Activated CD4-positive, alpha-beta T cell treated with anti-CD3 and anti-CD28 coated beads for 4 hours (primary cell): ENCODE measurements at places on chromosomes 13 and 19.

DNA sequence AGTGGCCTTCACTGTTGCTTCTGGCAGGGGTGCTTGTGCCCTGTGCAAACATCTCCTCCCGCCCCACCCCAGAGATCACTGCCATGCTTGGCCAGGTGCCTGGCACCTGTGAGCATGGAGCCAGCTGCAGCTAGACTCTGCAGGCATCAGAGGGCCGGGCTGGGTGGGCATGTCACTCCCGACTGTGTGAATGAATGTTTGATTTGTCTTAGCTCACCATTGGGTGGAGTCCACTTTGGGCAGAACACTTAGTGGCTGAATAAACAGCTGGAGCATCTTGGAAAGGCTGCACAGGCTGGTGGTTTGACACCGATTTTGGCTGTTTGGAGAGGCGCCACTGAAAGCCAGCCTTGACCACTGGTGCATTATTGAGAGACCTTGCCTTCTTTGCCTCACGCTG lies 267.3 kb downstream of the DLEU7 start:
- DNase-seq: no peak

DNA sequence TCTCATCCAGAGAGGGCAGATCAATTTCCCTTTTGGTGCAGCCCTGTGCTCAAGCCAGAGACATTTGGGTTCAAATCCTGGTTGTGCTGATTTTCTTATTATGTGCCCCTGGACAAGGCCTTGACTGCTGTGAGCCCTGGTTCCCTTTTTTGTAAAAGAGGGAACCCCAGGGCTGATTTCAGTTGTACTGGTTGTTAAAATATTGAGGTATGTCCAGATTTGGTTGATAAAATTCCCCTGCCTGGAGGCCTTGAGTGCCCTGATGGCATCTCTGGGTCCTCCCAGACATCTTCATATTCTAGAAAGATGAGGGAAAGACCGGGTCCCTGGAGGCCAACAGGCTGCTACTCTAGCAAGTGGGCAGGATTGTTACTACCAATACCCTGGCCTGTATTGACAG lies 14.4 kb upstream of the PLAUR start:
- no peak for DNase-seq

DNA sequence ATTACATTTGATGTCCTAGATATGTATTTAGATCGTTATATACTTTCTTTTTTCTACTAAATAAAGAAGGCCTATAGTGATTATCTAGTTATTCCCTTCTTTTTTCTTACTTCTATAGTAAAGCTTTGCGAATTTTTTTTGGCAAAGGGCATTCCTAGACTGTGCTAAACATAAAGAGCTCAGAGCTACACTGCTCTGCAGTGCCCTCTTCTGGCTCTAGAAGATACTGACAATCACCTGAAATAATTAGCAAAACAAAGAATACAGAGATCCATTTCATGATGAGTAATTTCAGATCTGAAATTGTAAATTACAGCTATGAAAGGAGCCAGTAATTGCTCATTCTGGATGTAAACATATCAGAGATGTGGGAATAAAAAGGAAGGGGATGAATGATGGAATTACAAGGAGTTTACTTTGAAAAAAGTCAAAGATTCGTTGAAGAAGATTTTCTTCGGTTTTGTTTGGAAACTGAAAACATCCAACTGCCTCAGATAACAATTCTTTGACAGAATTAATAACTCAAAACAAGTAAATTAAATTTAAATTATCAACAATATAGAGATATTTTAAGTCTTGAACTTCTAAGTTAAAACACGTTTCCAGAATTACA lies 288.5 kb downstream of the NALCN start:
- DNase-seq: peak; percentile 12

DNA sequence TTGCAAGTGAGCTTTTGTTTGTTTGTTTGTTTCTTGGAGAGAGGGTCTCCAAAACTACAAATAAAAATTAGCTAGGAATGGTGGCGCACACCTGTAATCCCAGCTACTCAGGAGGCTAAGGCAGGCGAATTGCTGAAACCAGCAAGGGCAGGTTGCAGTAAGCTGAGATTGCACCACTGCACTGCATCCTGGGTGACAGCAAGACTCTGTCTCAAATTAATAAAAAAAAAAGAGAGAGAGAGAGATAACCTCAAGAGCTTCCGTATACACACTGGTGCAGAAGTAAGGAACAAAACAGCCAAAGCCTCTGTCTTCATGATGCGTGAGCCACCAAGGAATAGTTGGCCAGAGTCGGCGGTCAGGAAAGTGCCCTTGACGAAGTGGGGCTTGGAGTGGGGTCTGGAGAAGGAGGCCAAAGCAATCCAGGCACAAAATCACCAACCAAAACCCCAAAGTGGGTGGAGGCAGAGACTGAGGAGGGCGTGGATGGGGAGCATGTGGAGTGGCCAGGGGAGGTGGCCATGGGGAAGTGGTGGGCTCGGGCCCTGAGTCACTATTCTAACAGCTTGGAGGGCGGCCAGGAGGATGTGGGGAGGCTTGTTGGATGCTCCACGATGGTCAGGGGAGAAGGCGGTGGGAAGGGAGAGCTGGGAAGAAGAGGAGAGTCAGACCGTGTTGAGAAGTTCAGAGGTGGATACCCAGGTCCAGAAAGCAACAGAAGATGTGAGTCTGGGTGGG lies 21.2 kb upstream of the TOMM40 start:
- no peak for DNase-seq

DNA sequence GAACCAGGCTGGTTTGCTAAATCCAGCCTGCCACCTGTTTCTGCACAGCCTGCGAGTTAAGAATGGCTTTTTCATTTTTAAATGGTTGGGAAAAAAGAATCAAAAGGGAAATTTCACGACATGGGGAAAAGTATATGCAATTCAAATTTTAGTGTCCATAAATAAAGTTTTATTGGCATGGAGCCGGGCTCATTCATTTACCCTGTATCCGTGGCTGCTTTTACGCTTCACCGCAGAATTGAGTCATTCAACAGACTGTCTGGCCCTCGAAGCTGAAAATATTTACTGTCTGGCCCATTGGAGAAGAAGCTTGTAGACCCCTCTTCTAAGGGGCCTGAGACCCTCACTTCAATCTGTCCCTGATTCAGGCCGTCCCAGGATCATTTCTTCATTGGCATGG lies 26.1 kb downstream of the IER2 start:
- DNase-seq: no peak

DNA sequence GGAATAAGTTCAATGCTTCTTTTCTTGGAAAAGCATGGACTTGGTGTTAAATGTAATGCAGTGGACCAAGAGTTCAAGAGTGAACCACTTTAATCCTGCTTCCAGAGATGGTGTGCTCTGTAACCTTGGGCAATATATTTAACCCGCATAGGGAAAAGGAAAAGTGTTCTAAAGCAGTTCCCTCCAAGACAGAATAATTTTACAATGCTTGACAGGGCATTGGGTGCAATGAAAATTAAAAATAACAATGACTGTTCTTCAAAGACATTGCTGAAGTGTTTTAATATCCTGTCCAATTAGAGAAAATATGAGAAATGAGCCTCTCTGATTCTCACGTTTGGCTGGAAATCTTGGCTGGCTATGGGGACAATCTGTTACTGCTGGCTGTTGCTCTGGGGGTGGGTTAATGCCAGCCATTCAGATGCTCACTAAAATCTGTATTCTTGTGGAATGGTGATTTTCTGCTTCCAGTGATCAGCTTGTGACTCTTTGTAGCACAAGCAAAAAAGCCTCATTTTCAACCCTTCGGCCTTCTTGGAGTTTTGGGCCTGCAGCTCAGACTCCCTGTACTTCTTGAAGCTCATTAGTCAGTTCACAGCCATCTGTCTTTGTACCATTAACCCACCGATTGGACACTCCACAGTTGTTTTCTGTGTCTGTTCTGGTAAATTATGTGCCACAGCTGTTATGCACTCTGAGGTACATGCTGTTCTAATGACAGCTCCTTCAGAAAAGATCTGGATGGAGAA lies 310.6 kb downstream of the LMO7 start:
- DNase-seq: no peak

- DNase-seq: no peak
Measured at GRCh38 chr13:62850331-62850730, 1434.7 kb upstream of the PCDH20 start.

DNA sequence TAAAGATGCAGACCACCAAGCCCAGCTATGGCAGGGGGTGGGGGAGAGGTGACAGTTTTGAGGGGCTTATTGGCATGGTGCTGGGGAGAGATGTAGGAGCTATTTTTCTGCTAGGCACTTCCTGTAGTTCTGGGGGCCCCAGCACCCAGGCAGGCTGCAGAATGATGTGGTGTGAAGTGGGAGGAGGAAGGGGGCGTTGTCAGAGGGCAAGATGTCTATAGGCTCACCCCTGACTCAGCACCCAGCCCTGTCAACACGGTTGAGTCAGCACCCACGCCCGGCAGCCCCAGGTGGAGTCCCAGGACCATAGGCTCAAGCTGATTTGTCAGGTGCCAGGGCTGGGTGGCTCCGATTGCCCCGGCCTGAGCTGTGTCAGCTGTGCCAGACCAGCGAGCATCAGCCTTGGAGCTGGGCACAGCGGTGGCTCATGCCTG lies 5.8 kb downstream of the KLF2 start:
- peak; percentile 97 for DNase-seq

- no peak for DNase-seq
Measured at GRCh38 chr13:26996965-26997752, 174.5 kb downstream of the USP12 start.

GRCh38 chr13:55087085-55087484 lies 2053.6 kb upstream of the PRR20A start:
- DNase-seq: no peak

DNA sequence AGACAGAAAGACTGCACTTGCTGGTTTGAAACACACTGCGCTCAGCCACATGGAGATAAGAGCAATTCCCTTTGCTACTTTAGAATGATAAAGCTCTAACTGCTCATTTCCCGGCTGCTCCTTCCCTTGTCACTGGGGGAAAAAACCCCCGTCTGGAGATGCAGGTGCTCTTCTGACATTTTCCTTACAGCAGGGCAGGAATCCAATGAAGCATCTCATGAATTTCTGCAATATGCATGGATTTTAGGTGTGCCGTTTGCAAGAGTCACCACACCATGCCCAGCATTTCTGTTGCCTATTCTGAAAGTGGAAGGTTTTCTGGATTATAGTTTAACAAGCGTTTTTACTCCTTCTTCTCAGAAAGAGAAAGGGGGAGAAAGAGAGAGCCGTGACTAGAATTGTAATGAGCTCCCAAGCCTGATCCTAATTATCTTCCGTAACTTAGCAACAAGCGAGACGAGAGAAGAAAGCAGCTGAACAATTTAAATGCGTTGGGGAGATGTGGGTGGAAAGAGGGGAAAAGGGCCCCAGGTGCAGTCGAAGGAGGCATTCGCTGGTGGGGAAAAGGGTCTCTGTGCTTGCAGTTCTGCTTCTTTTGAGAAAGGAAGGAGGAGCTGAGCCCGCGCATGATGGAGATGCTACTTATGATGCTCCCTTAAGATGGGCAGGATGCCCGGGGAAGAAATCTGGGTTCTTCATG lies 76.6 kb upstream of the SPATA13 start:
- DNase-seq: no peak

GRCh38 chr13:109415057-109415456 lies 371.3 kb downstream of the IRS2 start:
- no peak for DNase-seq

DNA sequence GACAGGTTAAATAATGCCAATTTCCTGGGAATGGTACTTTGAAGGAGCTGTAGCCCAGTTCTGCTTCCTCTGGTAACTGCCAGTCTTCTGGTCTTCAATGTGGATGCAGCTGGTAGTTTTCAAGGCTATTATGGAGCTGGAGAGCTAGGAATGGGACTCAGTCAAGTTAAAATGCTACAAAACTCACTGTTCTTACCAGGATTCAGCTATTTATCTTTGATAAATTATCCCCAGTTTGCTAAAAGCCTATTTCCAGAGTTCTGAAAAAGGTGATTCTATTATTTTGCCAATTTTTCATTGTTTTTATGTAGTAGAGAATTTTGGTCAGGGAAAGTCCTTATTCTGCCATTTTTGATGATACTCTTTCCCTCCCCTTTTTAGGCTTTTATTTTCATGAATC lies 40.7 kb downstream of the GARRE1 start:
- no peak for DNase-seq

DNA sequence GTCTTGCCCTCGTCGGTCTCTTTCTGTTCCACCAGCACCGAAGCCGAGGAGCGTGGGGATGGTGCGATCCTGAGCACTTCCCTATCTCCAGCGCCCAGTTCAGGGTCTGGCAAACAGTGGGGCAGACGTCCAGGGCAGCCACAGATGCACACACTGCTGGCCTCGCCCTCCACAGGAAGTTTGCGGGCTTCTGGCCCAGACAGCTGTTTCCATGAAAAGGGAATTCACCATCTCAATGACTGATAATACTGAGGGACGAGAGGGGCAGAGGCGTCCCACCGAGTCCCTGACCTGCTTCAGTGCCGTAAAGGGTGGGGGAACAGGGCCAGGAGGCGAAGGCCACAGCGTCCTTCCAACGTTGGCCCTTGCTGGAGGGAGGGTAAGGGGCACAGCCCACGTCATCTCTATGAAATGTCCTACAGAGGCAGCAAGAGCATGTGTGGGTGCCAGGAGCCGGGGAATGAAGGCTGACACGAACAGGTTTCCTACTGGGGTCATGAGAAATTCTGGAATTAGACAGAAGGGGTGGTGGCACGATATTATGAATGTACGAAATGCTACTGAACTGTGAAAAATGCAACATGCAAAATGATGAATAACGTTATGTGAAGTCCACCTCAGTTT lies 19.5 kb downstream of the SHC2 start:
- DNase-seq: no peak

- DNase-seq: no peak
Measured at GRCh38 chr13:112103260-112103838, 36.4 kb downstream of the SOX1 start.

- DNase-seq: peak; percentile 65
Measured at GRCh38 chr19:1266916-1267476, 2.1 kb upstream of the CIRBP start.

GRCh38 chr19:42475366-42475765 lies 32.6 kb upstream of the CXCL17 start:
- no peak for DNase-seq

DNA sequence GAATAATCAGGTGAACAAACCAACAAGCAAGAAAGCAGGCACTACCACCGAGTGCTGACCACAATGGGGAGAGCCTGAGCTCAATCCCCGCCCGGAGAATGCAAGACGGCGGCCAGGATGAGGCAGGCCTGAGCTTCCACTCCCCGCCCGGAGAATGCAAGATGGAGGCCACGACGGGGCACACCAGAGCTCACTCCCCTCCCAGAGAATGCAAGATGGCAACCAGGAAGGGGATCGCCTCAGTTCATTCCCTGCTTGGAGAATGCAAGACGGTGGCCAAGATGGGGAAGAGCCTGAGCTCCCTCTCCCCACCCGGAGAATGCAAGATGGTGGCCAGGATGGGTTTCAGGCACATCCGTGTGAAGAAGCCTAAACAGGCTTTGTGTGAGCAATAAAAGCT lies 24.7 kb upstream of the MIER2 start:
- DNase-seq: no peak

- no peak for DNase-seq
Measured at GRCh38 chr13:75180805-75181455, 301.0 kb downstream of the TBC1D4 start.

- DNase-seq: no peak
Measured at GRCh38 chr13:59423708-59424340, 739.9 kb downstream of the DIAPH3 start.

DNA sequence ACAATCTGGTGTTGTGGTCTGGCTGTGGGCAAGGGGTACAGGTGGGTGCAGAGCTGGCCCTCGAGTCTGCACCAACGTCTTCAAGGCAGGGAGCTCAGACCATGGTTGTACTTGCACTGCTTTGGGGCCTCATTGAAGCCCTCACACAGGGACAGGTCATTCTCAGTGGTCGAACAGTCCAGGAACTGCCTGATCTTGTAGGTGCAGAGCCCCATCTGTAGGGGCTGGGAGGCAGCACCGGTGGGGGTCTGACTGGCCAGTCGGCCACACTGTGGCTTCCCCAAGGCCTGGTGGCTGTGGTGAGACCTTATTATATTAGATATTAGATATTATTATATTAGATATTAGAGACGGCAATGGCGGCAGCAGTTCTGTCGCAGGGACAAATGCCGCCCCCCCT lies 14.0 kb downstream of the S1PR2 start:
- no peak for DNase-seq
